Posterior cingulate gyrus (tissue), 11 donors: ENCODE measurements at places on chromosomes 12 and 14.

GRCh38 chr12:62846491-62846890 is 88.5 kb downstream of the PPM1H start:
- no peak for DNase-seq

DNA sequence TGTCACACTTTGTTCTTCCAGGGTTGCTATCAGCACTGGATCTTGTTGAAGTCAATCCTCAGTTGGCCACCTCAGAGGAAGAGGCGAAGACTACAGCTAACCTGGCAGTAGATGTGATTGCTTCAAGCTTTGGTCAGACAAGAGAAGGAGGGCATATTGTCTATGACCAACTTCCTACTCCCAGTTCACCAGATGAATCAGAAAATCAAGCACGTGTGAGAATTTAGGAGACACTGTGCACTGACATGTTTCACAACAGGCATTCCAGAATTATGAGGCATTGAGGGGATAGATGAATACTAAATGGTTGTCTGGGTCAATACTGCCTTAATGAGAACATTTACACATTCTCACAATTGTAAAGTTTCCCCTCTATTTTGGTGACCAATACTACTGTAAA is 23.7 kb downstream of the VTI1B start:
- DNase-seq, result no peak

DNA sequence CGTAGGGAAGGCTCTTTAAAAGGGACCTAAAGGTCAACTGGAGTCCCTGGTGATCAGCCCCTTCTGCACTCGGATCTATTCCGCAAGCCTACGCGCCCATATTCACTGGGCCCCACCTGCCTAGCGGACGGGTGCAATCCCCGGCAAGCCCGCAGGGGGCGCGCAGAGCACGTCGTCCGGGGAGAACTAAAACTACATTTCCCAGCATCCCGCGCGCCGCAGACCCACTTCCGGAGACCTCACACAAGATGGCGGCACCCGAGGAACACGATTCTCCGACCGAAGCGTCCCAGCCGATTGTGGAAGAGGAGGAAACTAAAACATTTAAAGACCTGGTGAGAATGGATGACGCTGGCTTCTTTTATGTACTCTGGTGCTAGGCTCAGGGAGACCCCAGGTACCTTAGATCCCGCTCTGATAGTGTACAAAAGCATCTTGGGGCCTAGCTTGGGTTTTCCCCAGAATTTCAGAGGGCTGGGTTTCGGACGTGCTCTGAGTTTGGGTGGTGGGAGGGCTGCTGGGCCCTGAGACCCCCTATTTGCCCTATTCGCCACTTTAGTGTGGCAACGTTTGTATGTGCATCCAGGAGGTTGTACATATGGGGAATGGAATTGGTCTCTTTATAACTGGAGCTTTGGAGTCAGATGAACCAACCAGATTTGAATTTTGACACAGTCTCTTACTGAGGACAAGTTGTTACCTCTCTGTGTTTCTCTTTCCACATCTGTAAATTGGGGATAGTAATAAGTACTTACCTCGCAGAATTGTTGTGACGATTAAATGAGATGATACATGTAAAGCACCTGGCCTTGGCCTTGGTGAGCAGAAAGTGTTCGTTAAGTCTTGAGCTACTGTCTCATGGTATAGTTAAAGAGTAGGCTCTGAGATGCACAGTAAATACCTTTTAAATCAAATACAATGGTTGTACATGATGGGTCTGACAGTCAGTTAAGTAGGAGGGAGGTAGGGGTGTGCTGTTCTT is at the start of gene DDX47:
Gene DDX47, plus strand, starts transcription at position 227 of the 982 bp plus-strand sequence. Its CDS starts 22 bp downstream, at position 249.
- peak; percentile 99 for DNase-seq

DNA sequence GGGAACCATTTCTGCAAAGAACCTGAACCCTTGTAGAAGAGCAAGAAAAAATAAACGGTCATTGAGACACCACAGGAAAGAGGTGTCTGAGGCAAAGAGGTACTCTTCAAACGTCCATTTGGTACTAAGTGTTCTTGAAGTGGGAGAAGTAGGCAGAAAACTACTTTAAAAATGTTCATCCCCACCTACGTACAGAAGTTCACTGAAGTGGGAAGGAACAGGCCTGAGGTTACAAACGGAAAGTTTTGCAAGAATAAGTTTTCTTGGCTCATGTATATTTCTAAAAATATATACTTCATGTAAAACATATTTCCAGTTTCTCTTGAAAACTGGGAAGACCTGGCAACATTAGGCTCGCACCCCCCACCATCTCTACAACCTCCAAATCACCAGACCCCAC is 61.2 kb downstream of the STXBP6 start:
- no peak for DNase-seq

- no peak for DNase-seq
Observed at GRCh38 chr12:29050503-29050902, 98.6 kb upstream of the FAR2 start.

DNA sequence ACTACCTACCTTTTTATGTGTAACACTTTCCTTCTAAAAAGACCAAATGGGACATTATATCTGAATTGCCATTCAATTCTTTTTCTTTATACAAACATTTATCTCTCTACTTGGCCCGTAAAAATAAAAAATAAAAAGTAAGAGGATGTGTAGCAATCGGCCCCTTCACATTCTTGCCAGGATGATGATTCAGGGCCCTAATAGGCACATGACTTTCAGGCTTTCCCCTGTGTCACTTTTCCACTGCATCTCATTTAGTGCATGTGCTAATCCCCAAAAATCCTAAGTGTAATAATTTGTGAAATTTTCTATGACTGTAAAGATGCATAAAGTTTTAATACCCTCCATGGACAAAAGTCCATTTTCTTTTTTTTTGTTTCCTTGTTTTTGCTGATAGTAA is 23.0 kb upstream of the ATP2B1 start:
- DNase-seq, result no peak

DNA sequence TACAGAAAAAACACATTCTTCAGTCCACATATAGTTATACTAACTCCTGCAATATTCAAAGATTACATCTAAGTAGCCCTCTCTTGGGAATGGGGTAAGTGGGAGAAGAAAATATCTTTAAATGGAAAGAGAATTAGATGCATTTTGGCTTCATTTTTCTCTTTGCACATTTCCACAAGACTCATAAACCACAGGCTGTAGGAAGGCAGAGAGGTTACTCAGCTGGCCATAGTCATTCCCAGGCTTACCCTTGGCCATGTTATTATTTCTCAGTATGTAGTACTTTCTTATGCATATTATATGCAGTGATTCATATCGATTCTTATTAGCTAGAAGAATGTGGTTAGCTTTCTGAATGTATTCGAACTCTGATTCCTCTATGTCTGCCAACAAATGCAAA is 92.2 kb downstream of the PTPRR start:
- DNase-seq, result no peak

- no peak for DNase-seq
Observed at GRCh38 chr12:119649202-119649808, 18.6 kb upstream of the PRKAB1 start.

DNA sequence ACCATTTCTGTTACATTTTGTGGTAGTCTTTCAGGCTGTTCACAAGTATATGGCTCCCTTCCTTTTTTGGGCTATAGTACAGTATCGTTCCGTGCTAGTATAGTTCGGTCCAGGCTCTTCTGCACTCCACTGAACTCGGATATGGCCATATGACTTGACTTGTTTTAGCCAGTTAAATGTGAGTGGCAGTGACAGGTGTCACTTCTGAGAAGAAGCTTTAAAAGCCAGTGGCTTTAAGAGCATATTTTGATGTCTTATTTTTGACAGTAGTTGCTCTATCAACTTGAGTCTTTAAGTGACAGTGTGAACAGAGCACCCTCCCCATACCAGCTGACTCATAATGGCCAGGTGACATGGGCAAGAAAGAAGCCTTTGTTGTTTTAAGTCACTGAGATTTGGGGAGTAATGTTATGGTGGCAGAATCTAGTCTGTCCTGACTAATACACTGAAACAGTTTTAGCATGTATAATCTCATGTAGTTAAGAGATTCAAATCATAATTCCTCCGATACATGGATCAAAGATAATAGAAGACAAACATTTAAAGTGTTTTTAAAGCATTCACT is 64.6 kb downstream of the ANO4 start:
- no peak for DNase-seq

DNA sequence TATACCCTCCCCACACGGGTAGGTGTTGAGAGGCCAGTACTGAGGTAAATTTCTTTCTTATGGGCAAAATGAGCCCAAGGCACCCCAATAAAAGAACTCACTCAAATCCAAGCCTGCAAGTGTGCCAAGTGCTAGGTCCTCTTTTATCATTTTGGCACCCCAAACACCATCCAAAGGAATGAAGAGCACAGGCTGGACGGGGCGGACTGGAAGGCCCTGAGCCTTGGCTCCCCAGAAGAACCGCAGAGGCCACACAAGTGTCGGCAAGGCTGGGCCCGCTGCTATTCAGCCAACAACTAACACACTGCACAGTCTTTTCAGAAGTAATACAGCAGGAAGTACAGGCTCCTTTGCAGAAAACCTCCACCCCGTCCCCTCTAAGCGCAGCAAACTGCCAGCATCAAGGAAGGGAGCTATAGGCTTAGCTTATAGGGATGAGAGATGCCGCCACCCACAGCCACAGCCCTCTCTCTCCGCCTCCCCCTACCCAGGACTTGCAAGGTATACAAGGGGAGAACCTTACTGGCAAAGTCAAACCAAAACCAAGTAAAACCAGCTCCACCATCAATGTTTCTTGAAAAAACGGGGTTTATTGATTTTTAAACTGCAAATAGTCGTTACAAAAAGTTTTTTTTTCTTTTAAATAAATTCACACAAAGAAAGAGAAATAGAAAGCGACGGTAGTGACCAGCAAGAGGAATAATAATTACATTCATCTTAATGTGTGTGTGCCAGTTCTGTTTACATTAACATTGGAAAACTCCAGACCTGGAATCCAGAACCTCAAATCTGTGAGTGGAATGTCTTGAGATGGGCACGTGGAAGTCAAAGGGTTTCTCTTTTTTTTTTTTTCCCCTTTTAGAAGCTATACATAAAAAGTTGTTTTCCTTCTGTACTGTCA is 5.5 kb downstream of the ZFP36L1 start:
- no peak for DNase-seq

- no peak for DNase-seq
Observed at GRCh38 chr12:53480491-53481442, 18.5 kb downstream of the MAP3K12 start.

GRCh38 chr12:64912516-64913255 is 88.2 kb downstream of the TBC1D30 start:
- DNase-seq, result no peak

GRCh38 chr14:82366803-82367202 is 833.1 kb upstream of the SEL1L start:
- no peak for DNase-seq

- no peak for DNase-seq
Observed at GRCh38 chr14:68796418-68797101, 3.7 kb upstream of the ZFP36L1 start.

- no peak for DNase-seq
Observed at GRCh38 chr12:11833174-11833895, 183.9 kb downstream of the ETV6 start.
